ENCODE measurements at places on chromosomes 6 and 20. TPM values are rescaled to one million over a fixed set of nuclear protein-coding genes. Genes with fewer than 3 reads are reported as not detected.

- H3K36me3 ChIP-seq, result no peaks in the 10 kb centered on the region
- no peak overlapping the region for H3K4me3 ChIP-seq
- H3K27me3 ChIP-seq, result no peaks in the 10 kb centered on the region
- 0 out of 2 replicates have a peak, but pooled peaks cover 1% of the 10 kb centered on the region for H3K4me1 ChIP-seq
- H3K27ac ChIP-seq, result no peak overlapping the region
These were observed 261.3 kb downstream of the ESR1 start for GRCh38 chr6:152068622-152069261.

DNA sequence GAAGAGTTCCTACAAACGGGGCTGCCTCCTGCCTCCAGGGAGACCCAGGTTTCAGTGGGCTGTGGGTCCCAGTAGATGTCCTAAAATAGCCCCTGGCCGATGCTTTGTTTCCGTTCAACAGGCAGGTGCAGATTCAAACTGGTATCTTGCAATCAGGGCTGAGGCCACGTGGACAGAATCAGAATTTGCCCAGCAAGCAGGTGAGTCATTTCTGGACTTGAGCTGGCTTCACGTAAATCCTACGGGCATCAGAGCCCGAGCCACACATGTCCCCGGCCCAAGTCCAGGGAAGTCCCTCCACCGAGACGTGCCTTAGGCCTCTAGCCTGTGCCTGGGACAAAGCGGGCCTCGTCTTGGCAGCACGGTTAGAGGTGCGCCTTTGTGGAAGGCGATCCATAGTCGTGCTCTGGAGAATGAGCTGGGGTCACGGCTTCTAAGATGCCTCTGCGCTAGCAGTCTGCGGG lies 101.6 kb upstream of the FRMD1 start:
- no peaks in the 10 kb centered on the region for H3K36me3 ChIP-seq
- H3K4me1 ChIP-seq, result no peaks in the 10 kb centered on the region
- H3K27me3 ChIP-seq, result peaks cover 71% of the 10 kb centered on the region

DNA sequence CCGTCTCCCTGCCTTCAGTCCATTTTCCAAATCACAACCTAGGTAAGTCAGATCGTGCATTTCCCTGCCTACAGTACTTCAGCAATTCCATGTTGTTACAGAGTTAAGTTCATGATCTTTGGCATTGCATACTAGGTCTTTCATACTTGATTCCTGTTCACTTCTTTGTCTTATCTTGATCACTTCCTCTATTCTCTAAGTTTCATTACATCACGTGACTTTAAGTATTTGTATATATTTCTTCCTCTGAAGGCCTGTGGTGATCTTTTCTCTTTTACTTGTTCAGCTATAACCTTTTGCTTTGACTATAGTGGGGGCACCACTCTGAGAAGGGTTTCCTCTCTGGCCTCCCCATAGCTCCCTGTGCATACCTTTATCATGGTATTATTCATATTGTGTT lies 100.2 kb downstream of the TRMT11 start:
- H3K27me3 ChIP-seq, result no peaks in the 10 kb centered on the region
- H3K36me3 ChIP-seq, result no peaks in the 10 kb centered on the region
- H3K4me3 ChIP-seq, result no peak overlapping the region
- no peaks in the 10 kb centered on the region for H3K4me1 ChIP-seq

Gene NOX3
- total RNA-seq, result 0.24 TPM

Gene BPIFB2
- 54.5 TPM for total RNA-seq

DNA sequence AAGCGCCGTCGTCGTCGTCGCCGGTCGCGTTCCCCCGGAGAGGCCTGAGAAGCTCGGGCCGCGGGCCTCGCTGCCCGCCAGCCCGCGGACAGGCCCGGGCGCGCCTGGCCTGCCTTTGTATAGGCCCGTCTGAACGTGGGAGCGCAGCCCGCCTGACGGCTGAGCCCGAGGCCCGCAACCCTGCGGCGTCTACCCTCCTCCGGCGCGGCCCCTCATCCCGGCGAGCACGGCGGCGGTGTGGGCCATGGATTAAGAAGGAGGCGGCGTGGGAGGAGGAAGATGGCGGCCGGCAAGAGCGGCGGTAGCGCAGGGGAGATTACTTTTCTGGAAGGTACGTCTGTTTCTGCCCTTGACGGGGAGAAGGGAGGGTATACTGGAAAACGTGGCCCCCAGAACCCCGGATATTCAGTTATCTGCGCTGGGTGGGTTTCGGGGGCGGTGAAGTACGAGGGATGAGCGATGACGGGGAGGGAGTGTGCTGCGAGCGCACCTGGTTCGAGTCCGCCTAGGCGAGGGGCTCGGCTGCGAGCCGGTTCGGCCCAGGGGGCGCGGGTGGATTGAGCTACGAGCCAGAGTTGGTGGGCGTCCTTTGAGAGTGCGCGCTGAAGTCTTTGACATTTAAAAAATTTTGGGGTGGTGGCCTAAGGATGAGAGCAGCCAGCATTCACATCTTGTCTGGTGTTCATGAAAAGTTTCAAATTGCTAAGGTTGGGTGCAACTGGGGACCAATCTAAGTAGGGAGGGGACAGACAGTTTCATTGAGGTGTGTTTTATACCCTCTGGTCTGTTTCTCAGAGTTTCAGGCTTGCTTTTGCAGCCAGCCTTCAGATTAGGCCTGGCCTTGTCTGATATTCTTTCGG lies 796 bp downstream of the SENP6 start:
- peaks cover 43% of the 10 kb centered on the region for H3K4me1 ChIP-seq
- no peaks in the 10 kb centered on the region for H3K36me3 ChIP-seq
- H3K27me3 ChIP-seq, result no peaks in the 10 kb centered on the region
- peak overlapping the region; percentile 95 for H3K27ac ChIP-seq

DNA sequence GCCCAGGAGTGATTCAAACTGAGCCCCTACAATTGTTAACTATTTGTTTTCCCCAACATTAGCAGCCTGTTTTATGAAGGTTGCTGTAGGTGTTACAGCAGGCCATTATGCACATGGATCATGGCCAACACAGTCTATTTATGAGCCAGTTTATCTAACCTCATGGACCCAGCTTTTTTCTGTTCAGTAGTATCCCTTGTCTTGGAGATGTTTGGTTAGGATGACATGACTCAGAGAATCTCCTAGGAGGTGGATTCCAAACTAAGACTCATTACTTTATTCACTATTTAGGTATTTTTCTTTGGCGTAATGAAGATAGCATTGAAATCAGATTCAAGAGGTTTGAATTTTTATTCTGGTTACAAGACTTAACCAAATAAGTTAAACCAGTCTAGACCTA lies 62.8 kb upstream of the TFB1M start:
- no peaks in the 10 kb centered on the region for H3K36me3 ChIP-seq
- H3K27me3 ChIP-seq, result no peaks in the 10 kb centered on the region
- peaks cover 6% of the 10 kb centered on the region for H3K4me1 ChIP-seq
- no peak overlapping the region for H3K4me3 ChIP-seq
- no peak for DNase-seq

GRCh38 chr6:3347826-3348225 lies 89.1 kb downstream of the PSMG4 start:
- H3K4me1 ChIP-seq, result peaks cover 26% of the 10 kb centered on the region
- peaks cover 39% of the 10 kb centered on the region for H3K36me3 ChIP-seq
- no peak for DNase-seq

GRCh38 chr20:61940976-61941720 lies 124.5 kb downstream of the TAF4 start:
- no peaks in the 10 kb centered on the region for H3K36me3 ChIP-seq
- peaks cover 40% of the 10 kb centered on the region for H3K27me3 ChIP-seq
- DNase-seq, result no peak
- H3K27ac ChIP-seq, result no peak overlapping the region

Data from HepG2 (cell line).